ENCODE measurements at places on chromosomes 11 and 22.

- no peak for DNase-seq
These were observed 19.5 kb upstream of the TPH1 start for GRCh38 chr11:18065572-18065971.

DNA sequence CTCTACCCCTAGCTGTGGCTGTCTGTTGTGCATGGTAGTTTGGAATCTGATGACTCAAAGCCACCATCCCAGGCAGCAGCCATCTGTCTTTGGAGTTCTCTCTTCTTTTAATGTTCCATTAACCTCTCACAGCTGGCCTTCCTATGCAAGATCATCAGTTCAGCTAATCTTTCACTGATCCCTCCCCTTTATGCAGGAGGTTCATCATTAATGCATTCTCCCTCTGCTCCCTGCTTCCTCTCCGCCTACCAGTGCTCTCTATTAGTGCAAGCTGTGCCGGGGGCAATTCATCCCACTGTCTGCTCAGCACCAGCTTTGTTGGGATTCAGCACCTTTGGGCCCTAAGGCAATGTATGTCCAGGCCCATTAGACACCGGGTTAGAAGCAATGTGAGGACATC, 413.0 kb upstream of the LRRC4C start:
- DNase-seq, result no peak

- DNase-seq, result no peak
These were observed 19.6 kb downstream of the APOL4 start for GRCh38 chr22:36182056-36182455.

- DNase-seq, result no peak
These were observed 19.2 kb upstream of the GALNT18 start for GRCh38 chr11:11640996-11641395.

GRCh38 chr22:48743601-48744282, 1083.9 kb downstream of the BRD1 start:
- no peak for DNase-seq

- DNase-seq, result no peak
These were observed 33.8 kb downstream of the SLC35F2 start for GRCh38 chr11:107824668-107825369.

- DNase-seq, result no peak
These were observed 92.9 kb upstream of the SLC22A12 start for GRCh38 chr11:64498136-64498535.

DNA sequence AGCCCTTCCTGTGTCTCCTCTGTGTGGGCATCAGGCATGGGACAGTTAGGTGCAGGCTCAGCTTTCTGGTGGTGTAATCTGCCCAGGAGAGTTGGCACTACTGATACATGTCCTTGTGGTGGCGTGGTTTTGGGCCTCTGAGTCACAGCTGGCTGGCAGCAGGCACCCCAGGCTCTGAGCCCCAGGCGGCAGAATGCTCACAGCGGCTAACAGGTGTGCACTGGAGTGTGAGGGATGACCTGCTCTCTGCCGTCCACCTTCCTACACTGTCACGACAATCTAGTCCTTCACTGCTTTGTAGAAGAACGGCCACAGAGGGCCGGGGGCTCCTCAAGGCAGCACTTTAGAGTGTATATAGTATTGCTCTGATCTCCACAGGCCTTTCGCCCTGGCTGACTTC, 100.3 kb upstream of the PITPNB start:
- peak; percentile 48 for DNase-seq

- no peak for DNase-seq
These were observed 26.6 kb downstream of the RAB30 start for GRCh38 chr11:83044958-83045712.

DNA sequence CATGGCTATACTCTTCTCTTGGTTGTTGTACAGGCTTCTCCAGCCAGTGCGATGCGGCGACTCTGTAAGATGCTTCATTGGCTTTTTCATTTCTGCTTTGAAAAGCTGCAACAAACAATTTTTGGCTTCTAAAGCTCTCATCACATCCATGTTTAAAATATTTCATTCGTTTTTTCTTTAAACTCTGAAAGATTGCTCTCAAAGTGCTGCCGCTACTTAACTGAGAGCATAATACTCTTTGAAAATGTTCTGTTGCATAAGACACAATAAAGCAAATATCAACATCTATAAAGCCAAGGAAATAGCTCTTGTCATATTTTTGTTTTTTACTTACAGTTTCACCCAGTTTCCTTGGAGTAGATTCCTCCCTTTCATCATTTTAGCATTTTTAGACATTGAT, 468.3 kb downstream of the TBC1D22A start:
- no peak for DNase-seq

GRCh38 chr11:96084610-96085318, 160.9 kb upstream of the MTMR2 start:
- no peak for DNase-seq

- DNase-seq, result no peak
These were observed 44.5 kb downstream of the SC5D start for GRCh38 chr11:121337078-121337477.

- no peak for DNase-seq
These were observed 553 bp upstream of the USP47 start for GRCh38 chr11:11841116-11841722.

DNA sequence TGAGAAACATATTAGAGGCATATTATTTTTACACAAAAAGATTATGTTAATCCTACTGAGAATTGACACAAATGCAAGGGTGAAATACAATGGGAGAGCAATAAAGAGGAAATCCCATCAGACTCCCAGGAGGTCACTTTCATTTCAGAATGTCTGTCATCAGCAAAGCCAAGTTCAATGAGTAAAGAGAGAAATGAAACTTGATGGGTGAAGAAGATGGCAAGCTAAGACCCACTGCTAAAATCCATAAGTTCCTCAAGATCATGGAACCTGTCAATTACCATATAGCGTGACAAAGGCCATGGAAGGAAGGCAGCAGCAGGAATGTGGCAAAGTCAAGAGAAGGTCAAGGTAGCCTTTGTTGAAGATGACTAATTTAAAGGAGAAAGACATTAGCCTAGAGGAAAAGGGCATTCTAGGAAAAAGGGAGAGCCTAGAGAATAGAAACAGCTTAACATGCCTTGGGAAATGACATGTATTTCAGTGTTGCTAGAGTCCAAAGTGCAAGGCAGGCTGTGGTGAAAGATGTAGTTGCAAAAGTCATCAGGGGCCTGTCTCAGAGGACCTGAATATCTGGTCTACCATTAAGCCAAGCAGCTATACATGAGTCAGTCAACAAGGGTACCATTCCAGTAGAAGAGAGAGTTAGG, 43.1 kb downstream of the FAM168A start:
- DNase-seq, result no peak

GRCh38 chr22:48784701-48785503, 1042.8 kb downstream of the BRD1 start:
- DNase-seq, result no peak

DNA sequence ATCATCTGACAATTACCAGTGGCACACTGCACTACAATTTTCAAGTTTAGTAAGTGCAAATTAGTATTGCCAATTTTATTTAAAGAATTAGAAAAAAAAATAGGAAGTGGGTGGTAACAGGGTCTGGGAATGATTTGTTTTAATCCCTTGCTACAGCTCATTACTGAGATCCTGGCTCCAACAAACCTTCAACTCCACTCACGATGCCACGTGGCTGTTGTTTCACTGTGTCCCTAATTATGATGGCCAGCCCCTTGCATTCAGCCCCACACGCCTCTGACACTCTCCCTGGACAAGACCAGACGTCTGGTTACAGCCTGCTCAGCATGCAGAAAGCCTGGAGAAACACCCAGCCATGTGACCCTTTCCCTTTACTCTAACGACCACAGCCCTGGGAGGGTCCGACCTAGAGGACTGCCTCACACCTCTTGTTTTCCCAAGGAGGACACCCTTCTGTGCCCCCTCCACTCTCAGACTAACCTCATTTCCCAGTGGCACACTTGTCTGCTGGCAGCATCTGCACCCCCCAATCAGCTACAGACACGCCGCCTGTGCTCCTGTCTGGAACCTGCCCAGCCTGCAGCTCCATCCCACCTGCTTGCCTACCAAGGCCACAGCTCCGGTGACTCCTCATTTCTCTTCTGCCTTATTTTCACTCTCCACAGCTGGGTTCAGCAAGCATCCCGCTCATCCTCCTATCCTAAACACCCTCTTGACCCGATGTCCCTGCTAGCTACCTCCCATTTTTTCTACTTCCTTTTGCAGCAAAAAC, 18.5 kb upstream of the SLC25A1 start:
- no peak for DNase-seq

DNA sequence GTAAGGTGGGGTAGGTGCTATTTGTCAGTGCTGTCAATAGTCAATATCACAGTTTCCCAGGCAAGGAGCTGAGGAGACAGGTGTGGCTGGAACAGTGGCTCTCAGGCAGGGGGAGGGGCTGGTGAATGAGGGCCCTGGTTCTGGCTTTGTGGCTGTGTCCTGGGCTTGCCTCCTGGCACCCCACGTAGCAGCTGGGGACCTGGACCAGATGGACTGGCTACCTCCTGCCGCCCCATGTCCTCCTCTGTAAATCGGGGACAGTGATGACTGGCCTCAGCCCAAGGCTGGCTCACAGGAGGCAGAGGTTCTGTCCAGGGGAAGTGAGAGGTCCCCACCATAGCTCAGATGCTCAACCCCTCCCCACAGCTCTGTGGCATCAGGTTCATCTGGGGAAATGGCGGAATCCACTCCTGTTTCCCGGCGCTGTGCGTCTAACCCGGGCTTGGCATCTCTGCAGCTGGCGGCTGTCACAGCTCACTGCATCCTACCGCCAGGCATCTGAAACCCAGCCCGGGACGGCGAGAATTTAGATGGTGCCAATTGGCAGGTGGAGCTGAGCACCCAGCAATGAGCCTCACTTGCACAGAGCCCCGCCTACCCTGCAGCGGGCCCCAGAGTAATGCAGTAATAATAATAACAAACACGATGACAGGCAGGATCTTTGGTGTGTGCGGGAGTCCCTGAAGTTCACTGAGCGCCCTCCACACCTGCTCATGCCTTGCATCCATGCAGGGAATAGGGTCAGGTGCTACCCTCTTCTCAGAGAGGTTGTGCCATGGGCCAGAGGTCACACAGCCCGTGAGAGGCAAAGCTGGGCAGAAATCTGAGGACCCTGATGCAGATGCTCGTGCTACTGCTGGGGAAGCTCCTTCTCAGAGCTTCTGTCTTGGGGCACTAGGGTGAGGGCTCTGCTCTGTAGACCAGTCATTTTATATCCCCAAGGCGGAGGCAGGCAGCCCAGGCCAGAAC, 27.8 kb upstream of the SHISAL1 start:
- no peak for DNase-seq

- no peak for DNase-seq
These were observed 1349.0 kb downstream of the BRD1 start for GRCh38 chr22:48478529-48479265.

- no peak for DNase-seq
These were observed 648.6 kb downstream of the TBC1D22A start for GRCh38 chr22:47411006-47411405.

DNA sequence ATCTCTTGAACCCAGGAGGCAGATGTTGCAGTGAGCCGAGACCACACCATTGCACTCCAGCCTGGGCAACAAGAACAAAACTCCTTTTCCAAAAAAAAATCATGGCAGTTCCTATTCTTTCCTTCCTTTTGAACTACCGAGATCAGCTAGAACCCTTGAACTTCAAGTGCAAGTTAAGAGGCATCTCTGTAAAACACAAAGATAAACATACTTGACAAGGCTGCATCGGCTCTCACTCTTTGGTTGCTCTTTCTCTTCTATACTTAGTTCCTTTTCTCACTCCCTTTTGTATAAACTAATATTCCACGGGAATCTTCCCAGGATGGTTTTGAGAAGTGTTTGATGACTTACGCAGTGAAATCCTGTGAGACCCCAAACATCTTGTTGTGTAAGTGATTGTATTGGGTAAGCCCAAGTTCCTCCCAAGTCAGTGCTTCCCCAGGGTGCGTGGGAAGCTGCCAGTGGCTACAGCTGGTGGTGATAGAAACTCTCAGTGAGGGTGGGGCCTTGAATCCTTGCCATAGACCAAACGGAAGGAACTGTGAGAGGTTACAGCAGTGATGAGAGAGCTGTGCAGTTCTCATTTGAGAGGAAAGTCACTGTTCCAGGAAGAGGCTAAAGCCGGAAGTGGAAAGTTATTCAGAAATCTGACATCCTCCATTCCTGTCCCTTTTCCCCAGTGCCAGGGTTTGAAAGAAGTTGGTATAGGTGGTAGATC, 24.1 kb upstream of the CDC42EP2 start:
- no peak for DNase-seq

DNA sequence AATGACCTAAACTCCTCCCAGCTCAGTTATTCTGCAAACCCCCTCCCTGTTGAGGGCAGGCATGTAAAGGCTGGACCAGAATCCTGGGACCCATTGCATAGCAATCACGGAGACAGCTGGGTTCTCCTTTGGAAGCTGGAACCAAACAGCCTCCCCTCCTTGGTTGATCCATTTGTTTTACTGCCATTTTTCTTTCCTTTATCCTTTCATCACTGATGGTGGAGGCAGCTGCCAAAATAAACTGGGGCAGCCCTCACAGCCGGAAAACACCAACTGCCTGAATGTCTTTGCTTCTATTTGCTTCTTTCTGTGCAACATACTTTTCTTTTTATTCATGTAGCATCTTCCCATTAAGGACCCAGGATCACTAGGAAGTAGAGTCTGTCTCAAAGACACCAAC, 150.0 kb upstream of the SYT13 start:
- no peak for DNase-seq

GRCh38 chr11:47948137-47948536, 32.2 kb upstream of the PTPRJ start:
- no peak for DNase-seq

GRCh38 chr11:134555510-134555909, 143.5 kb upstream of the B3GAT1 start:
- no peak for DNase-seq

DNA sequence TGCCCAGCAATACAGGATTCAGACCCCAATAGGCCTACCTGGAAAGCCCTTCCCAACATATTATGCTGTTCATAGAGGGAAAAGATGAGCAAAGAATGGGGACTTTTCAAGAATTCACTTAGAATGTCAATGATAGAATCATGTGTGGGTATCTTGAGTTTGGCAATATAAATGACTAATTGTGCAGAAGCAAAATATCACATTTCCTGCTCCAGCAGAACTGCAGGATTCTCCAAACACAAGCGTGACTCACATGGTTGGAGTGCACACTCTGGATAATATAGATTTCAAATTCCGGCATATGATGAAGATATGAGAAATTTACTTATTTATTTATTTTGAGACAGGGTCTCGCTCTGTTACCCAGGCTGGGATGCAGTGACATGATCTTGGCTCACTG, 12.5 kb upstream of the APOL5 start:
- DNase-seq, result no peak

DNA sequence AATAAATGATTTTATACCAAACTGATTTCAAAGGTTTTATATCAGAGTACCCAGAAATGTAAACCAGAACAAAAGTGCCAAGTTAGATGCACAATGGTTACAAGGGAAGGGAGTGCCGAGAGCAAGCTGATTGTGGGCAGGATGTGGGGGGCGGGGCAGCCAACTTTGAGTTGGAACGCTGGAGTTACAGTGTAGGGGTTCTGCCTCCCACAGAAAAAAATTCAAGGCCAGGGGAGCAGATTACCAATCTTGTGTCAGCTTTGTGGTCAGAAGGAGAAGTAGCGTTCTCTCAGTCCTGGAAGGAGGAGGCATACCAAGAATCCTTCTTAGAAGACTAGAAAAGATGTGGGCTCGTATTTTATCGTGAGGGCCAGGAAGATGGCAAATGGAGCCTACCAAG, 15.9 kb upstream of the POU2AF2 start:
- no peak for DNase-seq
